ENCODE measurements at places on chromosomes 4 and X.

DNA sequence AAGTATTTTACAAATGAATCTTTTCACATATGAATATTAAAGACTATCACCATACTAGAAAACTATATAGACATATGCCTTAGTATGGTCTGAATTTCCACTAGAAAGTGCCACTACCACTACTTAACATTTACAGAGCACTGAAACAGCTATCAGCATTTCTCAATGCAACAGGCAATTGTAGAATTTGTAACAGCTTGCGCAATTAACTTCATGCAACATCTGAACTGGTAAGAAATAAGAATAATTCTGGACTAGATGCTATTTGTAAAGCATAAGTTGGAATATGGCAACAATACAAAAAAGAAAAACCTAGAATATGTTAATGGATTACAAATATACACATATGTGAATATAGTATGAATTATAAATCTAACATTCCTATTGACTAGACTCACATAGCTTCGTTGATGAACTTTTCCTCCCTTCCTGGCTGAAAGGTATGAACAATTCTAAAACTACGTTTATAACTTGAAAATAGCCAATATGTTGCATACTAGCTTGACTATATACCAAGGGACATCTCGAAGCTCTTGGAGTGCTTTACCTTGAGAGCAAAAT is 82.0 kb downstream of the ATP8A1 start:
- DNase-seq = no peak

DNA sequence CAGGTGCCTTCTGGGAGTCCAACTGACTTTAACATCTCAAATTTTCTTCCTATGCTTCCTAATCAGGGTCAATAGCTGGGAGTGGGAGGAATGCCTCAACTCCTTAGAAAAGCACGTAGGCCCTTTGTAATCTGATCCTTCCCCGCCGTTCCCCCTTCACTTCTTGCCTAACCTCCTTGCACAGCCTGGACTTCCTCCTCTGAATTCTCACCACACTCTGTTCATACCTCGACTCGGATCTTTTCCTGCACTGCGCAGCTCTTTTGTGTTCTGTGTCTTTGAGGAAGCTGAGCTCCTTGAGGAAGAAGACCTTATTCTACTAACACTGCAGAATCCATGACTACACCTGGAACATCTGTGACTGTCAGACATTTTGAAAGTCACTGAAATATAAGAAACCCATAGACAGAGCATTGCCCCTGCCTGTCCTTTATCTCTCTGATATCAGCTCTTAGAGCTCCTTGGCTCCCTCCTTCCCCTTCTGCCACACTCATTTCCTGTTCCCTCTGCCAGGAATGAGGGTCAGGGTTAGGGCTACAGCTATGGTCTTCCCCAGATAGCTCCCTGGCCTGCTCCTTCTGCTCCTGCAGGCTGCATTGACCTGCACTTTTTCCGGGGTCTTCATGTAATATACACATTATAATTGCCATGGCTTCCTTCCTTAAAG is 140.2 kb upstream of the LDB2 start:
- DNase-seq = no peak

DNA sequence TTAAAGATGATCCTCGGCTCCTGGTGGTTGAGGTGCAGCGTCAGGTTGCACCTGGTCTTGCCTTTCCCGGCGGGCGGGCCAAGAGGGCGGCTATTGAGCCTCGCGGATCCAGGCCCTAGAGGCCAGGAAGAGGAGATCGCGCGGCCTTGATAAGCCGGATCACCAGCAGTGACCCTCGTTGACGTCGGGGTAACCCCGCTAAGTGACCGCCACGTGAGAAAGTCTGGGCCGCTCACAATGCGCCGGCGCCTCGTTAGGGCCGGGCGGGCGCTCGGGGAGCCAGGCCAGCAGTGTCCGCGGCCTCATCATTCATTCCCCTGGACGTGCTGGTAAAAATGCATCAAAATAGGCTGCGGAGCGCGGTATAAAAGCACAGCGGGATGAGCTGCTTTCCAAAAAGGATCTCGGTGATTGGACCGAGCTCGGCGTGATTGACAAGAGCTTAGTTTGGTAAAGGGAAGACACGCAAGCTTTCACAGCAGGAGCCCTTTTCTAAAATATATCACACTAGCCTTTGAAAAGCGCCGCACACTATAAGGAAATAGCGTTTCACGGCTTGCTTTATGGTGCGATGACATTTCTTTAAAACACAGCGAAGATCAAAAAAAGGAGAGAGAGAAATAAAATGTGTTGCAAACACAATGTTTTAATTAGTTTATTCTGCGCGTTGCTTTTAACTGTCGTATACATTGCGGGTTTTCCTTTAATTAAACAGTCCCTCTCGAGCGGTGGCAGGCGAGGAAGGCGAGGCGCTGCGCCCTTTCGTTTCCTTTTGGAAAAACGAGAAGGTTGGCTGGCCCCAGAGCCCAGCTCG is 15.9 kb upstream of the ZIC3 start:
- no peak for DNase-seq

DNA sequence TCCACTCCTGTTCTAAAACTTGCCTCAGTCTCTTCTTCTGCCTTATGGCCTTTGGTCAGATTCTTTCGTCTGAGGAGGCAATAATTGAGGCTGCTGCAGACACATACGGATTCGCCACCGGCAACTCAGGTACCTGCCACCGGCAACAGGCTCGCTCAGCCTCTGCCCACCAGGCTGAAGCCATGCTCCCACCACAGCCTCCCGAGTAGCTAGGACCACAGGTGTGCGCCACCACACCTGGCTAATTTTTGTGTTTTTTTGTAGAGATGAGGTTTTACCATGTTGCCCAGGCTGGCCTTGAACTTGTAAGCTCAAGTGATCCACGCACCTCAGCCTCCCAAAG is 26.6 kb downstream of the TNIP2 start:
- DNase-seq = no peak

- DNase-seq = no peak
Observed at GRCh38 chrX:72662020-72662747, 51.9 kb downstream of the PHKA1 start.

- DNase-seq = no peak
Observed at GRCh38 chr4:88962396-88962795, 94.6 kb downstream of the FAM13A start.

GRCh38 chrX:22575161-22575845 is 302.6 kb downstream of the CBLL2 start:
- no peak for DNase-seq

DNA sequence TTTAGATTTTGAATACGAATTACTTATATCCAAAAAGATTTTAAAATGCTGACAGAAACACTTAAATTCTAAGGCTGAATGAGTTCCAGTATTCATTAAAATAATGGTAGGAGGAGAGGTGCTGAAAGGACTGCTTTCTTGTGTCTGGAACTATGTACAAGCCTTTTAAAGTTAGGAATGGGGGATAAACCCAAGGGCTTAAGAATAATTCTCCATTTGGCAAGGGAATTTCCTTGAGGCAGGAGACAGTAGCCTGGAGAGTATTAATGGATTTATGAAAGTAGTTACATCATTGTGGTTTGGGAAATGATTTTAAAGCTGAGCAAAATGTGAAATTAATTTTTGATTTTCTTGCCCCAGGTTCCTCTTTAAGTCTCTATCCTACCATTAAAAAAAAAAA is 266.5 kb upstream of the KCNIP4 start:
- no peak for DNase-seq

DNA sequence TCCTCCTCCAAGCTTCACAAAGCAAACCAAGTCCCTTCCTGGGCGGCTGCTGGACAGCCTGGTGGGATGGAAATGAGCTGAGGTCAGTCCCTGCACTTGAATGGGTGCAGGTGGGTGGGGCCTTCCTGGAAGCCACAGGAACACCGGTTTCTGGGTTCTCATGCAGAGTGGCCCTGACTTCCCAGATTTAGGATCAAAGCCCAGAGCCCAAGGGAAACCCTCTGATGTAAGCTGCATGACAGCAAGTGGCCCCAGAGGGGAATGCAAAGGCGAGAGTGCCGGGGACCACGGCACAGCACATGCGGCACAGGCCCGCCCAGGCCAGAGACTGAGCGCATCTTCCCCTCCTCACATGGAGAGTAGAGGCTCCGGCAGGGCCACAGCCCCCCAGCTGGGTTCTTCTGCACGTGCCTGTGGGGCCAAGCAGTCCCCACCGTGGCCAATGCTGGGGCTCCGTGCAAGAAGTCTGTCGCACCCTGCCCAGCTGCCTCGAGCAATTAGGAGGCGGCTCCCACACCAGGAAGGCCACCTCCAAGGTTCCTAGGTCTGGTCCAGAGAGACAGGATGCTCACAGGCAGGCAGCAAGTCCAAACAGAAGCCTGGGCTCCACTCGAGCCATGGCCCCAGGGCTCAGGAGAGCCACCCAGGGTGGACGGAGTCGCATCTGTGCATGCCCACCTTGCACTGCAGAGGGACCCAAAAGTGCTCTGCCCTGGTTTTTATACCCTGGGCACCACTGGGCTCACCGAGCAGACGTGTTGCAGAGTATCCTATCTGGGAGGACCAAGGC is 83.0 kb downstream of the HTRA3 start:
- DNase-seq = no peak

- DNase-seq = no peak
Observed at GRCh38 chr4:180942367-180942916, 1300.8 kb upstream of the TENM3 start.

DNA sequence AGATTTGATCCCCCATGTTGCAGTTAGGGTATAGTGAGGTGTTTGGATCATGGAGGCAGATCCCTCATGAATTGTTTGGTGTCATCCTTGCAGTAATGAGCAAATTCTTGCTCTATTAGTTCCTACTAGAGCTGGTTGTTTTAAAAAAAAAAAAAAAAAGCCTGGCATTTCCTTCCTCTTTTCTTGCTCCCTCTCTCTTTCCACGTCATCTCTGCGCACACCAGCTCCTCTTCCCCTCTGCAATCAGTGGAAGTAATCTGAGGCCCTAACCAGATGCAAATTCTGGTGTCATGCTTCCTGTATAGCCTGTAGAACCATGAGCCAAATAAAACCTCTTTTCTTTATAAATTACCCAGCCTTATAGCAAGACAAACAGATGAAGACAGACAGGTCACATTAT is 24.5 kb downstream of the WDR17 start:
- DNase-seq = no peak

GRCh38 chrX:29707088-29707487 is 508.3 kb upstream of the MAGEB2 start:
- no peak for DNase-seq

GRCh38 chrX:953879-954482 is 258.5 kb downstream of the CRLF2 start:
- no peak for DNase-seq

- no peak for DNase-seq
Observed at GRCh38 chr4:73021634-73022033, 47.9 kb downstream of the COX18 start.

- DNase-seq = no peak
Observed at GRCh38 chr4:187276736-187277408, 553.2 kb upstream of the FAT1 start.

GRCh38 chr4:24395937-24396336 is 188.4 kb downstream of the DHX15 start:
- DNase-seq = no peak

GRCh38 chr4:19776021-19776459 is 475.7 kb upstream of the SLIT2 start:
- no peak for DNase-seq

- DNase-seq = no peak
Observed at GRCh38 chr4:104025251-104025650, 305.5 kb upstream of the TACR3 start.

DNA sequence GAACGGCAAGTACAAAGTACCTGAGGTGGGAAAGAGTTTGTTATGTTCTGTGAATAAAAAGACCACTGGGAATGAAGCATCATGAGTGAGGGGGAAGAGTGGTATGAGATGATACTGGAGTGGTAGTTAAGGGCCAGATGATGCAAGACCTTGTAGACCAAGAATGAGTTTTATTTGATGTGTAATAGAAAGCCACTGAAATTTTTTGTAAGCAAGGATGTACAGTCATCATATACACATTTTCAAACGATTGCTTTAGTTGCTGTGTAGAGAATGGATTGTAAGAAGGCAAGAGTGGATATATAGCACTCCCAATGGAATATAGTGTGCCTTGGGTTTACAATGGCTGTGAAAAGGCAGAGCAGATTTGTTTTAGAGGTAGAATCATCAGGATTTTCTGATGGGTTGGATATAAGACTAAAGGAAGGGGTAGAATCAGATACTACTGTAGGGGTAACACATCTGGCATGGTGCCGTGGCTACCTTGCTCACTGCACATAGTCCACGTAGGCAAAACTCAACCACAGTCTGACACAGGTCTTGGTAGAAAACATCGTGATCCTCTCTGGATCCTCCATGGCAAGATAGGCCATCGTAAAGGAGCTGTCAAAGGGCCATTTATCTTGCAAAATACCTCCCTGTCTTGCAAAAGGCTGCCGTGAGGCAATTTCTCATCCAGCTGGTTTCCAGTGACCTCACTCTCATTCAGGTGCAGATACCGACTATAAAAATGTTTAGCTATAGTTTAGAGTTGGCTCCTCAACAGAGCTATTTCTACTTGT is 14.9 kb downstream of the TIFA start:
- no peak for DNase-seq

DNA sequence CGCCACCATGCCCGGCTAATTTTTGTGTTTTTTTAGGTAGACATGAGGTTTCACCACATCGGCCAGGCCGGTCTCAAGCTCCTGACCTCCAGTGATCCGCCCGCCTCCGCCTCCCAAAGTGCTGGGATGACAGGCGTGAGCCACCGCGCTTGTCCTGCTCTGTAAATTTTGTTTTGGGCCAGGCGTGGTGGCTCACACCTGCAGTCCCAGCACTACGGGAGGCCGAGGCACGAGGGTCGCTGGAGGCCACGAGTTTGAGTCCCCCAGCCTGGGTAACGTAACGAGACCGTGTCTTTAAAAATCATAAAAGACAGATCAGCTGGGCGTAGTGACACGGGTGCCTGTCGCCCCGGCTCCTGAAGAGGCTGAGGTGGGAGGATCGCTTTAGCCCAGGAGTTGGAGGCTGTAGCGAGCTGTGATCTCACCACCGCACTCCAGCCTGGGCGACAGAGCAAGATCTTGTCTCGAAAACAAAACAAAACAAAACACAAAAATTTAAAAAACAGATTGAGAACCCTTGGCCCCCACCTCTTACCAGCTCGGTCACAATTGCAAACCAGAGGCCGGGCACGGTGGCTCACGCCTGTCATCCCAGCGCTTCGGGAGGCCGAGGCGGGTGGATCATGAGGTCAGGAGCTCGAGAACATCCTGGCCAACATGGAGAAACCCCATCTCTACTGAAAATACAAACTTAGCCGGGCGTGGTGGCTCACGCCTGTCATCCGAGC is 34.0 kb upstream of the PPP2R3B start:
- no peak for DNase-seq

GRCh38 chr4:137601934-137602333 is 69.6 kb upstream of the PCDH18 start:
- no peak for DNase-seq

DNA sequence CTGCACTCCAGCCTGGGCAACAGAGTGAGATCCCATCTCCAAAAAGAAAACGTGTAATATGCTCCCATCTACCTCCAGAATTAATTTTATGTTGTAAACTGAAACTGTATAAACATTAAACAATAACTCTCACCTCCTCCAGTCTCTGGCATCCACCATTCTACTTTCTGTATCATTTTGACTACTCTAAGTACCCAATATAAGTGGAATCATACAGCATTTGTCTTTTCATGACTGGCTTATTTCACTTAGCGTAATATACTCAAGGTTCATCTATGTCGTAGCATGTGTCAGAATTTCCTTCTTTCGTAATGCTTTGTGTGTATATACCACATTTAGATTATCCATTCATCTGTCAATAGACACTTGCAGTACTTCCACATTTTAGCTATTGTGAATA is 20.6 kb downstream of the F8 start:
- DNase-seq = no peak

- DNase-seq = no peak
Observed at GRCh38 chrX:97060020-97060419, 176.3 kb downstream of the RPA4 start.

Measured in stimulated activated CD4-positive, alpha-beta T cell treated with anti-CD3 and anti-CD28 coated beads, Interleukin-15, amount 100 ng/mL, for 24 hours (primary cell).